IMR-90 (cell line): ENCODE measurements at places on chromosomes 16 and 17. TPM values are rescaled to one million over a fixed set of nuclear protein-coding genes. Genes with fewer than 3 reads are reported as not detected.

DNA sequence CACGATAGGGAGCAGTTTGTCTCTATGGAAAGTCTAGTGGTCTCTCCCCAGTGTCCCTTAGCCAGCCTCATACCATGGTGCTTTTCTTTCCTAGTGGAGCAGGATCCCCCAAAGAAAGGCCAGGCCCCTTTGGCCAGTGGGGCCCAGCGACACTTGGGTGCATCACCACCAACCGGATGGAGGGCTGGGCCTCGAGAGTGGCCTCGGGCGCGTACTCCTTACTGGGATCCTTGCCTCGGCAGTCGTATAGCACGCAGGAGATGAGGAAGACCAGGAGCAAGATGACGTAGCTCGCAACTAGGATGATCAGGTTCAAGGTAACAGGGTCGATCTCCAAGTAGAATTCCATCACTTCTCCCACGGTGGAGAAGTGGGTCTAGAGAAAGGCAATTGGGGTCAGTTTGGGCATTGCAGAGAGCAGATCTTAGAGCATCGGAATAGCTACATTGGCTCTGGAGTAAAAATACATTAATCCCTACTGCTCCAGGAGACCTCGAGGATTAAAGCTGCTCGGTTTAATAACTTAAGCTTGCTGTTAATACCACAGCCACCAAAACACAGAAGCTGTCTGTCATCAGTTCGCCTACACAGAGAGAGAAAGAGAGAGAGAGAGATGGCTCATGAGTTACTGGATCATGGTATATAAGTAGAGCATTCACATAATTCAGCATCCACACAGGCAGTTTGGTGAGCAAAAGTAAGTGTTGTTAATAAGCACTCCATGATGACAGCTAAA, at the start of gene SMIM36:
SMIM36 (minus strand) TSS at position 467 of the 736 bp plus-strand sequence.
- DNase-seq: no peak

GRCh38 chr16:86578611-86579267, 390 bp downstream of the FOXL1 start:
- peak; percentile 80 for DNase-seq

DNA sequence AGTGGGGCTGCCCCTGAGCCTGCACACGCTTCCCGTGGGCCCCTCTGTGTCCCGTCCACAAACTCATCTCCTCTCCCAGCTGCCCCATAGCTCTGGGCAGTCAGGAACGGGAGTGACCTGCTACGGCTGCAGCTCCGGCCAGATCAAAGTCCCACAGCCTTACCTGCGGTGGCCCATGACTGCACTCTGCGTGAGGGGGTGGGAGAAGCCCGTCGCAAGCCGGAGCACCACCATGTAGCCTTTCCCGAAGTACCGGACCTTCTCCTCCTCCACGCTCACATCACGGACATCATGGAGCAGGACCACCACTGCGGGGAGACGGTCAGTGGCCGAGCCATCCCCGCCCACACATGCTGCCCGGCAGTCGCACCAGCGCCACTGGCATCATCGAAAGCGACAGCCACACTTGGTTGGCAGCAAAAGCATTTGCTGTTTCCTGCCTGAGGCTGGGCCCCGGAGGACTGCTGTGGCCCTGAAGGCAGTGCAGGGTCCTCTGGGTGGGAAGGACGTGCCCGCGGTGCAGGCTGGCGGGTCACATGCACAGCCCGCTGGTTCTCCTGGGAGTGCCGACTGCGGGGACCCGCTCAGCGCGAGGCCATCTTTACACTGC, 6.2 kb downstream of the CYBC1 start:
- DNase-seq: no peak

DNA sequence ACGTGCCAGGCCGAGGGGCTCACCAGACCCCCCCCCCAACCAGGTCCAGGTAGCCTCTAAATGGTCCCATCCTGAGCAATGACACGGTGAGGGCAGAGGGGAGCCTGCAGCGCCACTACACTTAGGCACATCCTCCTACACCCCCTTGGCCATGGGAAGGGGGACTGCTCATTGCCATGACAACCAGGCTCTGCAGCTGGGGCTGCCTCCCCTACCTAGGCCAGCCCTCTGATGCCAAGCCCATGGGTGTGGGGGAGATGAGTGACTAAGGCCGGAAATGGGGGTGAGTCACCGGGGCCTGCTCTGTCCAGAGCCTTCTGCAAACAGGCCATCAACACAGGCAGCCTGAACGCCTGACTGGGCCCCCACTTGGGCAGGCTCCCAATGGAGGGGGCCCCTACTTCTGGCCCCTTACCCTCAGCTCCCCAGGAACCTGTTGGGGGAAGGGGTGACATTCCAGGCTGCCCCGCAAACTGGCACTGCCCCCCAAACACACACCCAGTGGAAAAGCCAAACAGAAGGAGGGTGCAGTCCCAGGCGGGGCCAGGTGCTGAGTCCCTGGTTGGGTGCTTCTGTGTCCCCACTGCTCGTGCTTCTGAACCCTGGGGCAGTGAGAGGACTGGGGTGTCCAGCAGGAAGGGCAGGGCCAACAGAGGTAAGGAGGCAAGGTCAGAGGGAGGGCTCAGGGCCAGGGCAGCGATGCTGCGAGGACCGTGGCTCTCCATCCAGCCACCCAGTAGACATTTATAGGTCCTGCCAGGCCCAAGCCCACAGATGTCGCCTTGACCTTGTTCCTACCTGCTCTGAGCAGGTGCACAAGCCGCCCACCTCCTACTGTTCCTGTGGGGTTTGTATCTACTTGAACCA, 8.2 kb downstream of the PLCD3 start:
- DNase-seq: peak; percentile 91

DNA sequence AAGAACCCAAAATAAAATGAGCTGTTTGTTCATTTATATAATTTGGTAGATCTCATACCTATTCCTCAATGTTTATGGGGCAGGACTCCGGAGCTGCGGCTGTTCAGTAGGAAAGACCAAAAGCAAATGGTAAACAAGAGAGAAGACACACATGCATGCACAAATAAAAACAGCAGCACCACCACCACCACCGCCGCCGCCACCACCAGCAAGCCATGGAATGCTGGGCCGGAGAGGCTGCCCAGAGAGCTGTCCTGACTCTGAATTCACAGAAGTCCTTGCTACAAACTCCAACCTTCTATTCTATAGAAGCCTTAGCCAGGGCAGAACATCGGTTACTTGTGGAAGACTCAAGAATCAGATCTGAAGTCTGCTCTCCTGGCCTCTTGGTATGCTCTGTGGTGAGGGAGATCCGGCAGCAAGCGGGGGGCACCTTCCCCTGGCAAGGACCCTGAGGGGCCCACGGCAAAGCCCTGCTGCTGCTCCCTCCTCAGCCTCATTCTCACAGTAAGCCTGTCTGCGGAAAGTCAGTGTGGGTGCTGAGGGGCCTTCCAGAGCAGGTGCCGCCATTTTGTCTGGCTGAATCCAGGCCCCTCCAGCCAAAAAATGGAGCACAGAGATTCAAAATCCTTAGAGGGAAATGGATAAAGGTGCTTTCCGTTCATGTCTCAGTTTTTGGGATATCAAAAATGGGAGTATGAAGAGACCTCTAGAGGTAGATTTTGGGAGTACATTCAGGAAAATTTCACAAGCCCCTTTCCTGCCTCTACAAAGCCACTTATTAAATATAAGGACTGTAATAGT, 6.4 kb upstream of the FOXJ1 start:
- DNase-seq: peak; percentile 26

- DNase-seq: peak; percentile 29
Measured at GRCh38 chr16:58415003-58415402, 22.7 kb downstream of the GINS3 start.

DNA sequence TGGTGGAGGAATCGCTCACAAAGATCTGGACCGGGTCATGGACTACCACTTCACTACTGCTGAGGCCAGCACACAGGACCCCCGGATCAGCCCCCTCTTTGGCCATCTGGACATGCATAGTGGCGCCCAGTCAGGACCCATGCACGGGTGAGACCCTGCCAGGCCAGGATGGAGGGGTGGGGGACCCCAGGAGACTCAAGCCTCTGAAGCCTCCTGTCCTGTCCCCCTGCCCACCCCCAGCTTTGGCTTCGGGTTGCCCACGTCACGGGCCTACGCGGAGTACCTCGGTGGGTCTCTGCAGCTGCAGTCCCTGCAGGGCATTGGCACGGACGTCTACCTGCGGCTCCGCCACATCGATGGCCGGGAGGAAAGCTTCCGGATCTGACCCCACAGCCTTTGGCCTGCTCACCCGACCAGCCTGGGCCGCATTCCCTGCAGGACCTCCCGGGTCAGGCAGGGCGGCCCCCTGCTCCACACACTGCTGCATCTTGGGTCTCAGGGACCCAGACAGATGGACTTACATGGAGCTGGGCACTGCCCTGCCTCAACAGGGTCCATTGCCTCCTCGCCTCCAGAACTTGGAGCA, 3.8 kb downstream of the BCKDK start:
- no peak for DNase-seq

DNA sequence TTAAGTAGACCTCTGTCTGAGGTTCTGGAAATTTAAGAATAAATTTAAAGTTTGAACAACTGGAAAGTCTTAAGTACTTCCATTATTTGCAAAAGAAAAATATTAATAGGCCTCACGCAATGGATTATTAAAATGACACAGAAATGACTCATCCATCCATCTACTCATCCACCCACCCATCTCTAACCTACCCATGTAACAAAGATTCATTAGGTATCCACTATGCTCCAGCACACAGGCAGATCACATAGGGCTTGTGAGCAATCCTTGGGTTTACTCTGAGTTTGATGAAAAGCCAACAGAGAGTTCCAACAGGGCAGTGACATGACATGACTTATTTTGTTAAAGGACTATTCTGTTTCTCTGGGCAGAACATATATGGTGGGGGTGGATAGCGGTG, 93.3 kb downstream of the HELZ start:
- DNase-seq: peak; percentile 81

GRCh38 chr17:45320349-45320930, 3.6 kb upstream of the MAP3K14 start:
- peak; percentile 56 for DNase-seq

DNA sequence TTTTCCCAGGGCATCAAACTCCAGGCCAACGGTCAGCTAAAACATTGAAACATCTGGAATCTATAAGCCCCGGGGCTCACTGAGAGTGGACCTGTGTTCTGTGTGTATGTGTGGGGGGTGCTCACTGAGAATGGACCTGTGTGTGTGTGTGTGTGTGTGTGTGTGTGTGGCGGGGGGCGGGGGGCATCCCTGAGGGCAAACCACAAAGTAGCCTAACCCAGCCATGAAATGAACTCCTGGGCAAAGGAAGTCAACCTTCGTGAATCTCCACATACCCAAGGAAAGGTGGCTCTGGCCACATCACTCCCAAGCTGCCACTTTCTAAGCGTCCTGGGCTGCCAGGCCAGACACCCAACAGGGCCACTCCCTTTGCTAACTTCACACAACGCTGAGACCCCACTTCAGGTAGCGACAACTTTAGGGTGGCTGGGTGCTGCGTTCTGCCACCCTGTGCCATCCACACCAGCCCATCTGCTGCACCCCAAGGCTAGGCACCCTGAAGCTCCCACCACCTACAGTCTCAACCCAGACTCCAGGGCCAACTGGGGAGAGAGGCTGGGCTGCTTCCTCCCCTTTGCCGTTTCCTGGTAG, 1.6 kb downstream of the MAFG start:
- no peak for DNase-seq

- no peak for DNase-seq
Measured at GRCh38 chr17:63477480-63478440, 899 bp downstream of the ACE start.

DNA sequence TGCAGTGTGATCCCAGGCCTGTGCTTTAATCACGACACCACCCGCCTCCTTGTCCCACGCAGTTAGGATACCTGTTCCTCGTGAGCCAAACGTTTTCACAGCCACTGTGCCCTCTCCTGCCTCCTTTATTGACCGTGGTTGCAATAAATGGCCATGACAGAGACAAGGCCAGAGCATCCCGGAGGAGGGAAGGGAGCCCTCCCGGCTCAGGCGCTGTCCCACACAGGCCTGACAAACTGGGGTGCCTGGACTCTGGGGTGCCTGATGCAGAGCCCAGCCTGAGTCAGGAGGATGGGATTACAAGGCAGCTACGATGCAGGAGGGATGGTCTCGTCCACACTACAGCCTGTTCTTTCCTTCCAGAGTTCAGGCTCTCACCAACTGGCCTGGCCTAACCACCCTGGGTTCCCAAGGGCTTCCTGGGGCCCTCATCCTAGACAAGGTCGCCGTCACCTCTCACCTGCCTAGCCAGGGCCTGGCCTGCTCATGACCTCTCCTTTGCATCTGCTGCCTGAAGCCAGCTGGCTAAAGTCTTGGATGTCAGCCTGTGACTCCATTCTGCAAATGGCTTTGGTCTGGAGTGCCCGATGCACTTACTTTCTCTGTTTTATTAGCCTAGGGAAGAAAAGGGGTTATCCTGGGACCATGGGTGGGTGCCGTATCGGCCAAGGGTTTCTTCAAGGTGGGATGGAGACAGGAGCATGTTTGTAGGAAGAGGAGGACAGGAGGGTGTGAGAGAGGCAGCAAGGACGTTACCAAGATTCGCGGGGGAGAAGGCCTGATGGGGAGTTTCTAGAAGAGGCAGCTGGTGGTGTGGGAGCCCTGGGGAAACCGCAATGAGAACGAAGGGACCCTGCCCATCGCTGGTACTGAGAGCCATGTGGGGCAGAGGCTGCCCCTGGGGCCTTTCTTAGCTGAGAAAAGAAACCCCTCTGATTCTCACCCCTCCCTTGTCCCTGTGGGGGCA, 234.3 kb upstream of the TNRC6C start:
- no peak for DNase-seq

- no peak for DNase-seq
Measured at GRCh38 chr17:82566129-82566960, 46.8 kb downstream of the FOXK2 start.

DNA sequence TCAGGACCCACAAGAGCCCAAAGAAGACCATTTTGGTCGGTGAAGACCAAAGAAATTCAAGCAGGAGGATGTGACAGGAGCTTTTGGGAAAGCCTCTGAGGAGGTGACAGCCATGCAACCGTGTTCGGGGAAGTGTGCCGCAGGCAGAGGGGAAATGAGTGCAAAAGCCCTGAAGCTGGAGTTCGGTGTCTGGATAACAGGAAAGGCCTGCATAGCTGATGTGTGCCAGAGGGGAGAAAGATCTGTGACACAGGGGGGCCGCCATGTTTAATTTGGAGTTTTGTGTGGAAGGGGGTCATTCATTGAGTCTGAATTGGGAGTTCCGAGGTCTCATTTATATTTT, 870 bp upstream of the ZC3H7A start:
- no peak for DNase-seq

GRCh38 chr17:67183531-67183930, 61.5 kb downstream of the HELZ start:
- DNase-seq: no peak

The IRX3 gene
- polyA plus RNA-seq: not detected in 2 replicates

The METTL2A gene
- 10.8 and 12.0 TPM in 2 replicates for polyA plus RNA-seq

The GAS7 gene
- 4.1 and 4.6 TPM in 2 replicates for polyA plus RNA-seq

The TP53TG3C gene
- polyA plus RNA-seq: not detected in 2 replicates
